ENCODE measurements at places on chromosomes 5 and 9. TPM values are rescaled to one million over a fixed set of nuclear protein-coding genes. Genes with fewer than 3 reads are reported as not detected.

The CDH9 gene
- total RNA-seq, result not detected

GRCh38 chr9:129632460-129632859 lies 6.5 kb downstream of the NTMT1 start:
- H3K27ac ChIP-seq, result no peak overlapping the region
- peaks cover 29% of the 10 kb centered on the region for H3K4me1 ChIP-seq
- H3K27me3 ChIP-seq, result no peaks in the 10 kb centered on the region
- no peak for DNase-seq
- no peak overlapping the region for H3K4me3 ChIP-seq

GRCh38 chr9:126607086-126607485 lies 6.6 kb upstream of the LMX1B start:
- no peak overlapping the region for H3K27ac ChIP-seq
- peaks cover 37% of the 10 kb centered on the region for H3K27me3 ChIP-seq
- peaks cover 5% of the 10 kb centered on the region for H3K36me3 ChIP-seq
- no peak for DNase-seq

DNA sequence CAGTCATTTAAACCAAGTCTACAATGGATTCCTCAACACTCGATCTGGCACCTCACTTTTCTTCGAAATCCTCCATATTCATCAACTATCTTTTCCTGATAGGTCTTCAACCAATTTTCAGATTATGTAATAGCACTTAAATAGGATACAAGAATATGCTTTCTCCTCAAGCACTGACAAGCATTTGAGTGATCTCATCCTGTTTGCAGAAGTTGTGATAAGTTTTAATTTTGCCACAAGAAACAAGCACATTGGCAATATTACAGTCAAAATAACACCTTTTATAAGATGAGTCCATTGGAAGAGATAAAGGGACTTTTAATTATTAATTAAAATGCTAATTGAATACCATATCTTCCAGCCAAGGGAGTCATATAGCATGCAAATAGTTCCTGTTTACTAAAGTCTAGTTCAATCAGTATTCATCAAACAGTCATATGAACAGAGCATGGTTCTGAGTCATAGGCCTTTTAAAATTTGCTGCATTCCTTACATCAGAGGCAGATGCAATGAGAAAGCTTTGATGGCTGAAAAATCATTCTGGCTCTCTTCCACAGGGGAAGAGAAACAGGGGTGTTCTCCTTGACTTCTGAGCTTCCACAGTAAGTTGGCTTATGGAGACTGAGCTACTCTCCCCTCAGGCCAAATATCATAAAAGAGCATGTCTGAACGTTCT lies 32.7 kb upstream of the ZCCHC9 start:
- no peak overlapping the region for H3K27ac ChIP-seq
- no peaks in the 10 kb centered on the region for H3K27me3 ChIP-seq
- peaks cover 28% of the 10 kb centered on the region for H3K36me3 ChIP-seq
- H3K4me3 ChIP-seq, result no peak overlapping the region
- H3K4me1 ChIP-seq, result peaks cover 15% of the 10 kb centered on the region

DNA sequence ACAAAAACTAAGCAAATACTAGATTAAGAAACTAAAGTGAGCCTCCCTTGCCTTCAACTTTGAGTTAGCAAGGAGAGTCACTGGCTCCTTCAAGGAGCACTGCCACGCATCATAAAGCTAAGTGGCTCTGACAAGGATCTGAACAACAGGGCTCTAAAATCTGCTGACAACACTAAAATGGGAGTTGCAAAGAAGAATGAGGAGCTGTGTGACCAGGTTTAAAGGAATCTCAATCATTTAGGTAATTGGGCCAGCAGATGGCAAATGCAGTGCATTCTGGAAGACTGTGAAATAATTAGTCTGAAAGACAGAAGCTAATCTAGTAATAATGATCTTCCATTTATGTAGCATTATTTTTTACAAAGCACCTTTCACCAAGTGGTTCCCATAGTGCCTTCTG lies 297.0 kb upstream of the TAS2R1 start:
- no peaks in the 10 kb centered on the region for H3K27me3 ChIP-seq
- no peak for DNase-seq
- H3K27ac ChIP-seq, result no peak overlapping the region
- no peaks in the 10 kb centered on the region for H3K36me3 ChIP-seq
- H3K4me1 ChIP-seq, result no peaks in the 10 kb centered on the region
- no peak overlapping the region for H3K4me3 ChIP-seq

All from natural killer cell treated with Interleukin-12 subunit alpha and Interleukin-12 subunit beta and Interleukin-15 and Interleukin-18, amount 100 ng/mL, for 72 hours (primary cell).